PC-3 (cell line): ENCODE measurements at places on chromosomes 2 and 18. TPM values are rescaled to one million over a fixed set of nuclear protein-coding genes. Genes with fewer than 3 reads are reported as not detected.

DNA sequence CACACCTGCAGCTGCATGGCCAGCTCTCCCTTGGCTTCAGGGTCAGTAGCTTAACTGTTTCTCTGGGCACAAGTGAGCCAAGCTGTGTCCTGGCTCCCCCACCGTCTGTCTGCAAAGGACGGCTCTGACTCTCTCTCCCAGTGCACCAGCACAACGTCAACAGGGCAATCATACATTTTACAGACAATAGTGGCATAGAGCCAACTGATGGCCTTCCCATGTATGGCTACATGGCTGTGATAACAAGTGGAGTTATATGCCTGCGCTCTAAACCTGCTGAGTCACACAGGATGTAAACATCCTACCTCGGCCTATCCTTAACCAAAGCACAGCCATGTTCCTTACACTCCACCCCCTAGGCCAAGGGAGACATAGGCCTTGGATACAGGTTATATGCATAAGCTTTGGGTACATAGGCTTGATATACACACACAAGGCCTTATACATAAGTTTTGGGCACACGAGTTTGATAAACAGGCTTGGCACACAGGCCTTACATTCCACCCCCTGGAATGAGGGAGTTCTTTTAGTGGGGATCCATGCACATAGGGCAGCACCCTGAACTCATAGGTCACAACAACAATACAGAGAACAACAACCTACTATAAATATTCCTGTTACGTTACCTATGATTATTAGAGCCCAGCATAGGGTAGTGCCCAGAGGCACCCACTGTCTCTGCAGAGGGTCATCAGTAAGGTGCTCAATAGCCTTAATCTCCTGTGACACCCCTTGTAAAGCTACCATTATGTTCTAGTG, 17.7 kb downstream of the PHOSPHO2 start:
- peak; percentile 20 for DNase-seq
- H3K36me3 ChIP-seq = no peaks in the 10 kb centered on the region
- H3K4me3 ChIP-seq = no peak overlapping the region
- no peak overlapping the region for H3K27ac ChIP-seq
- H3K27me3 ChIP-seq = no peaks in the 10 kb centered on the region

GRCh38 chr2:171260471-171261424, 100.1 kb upstream of the TLK1 start:
- peaks cover 8% of the 10 kb centered on the region; the same call in 1 of the 2 replicates for H3K4me1 ChIP-seq
- peak; percentile 12 for DNase-seq
- no peaks in the 10 kb centered on the region for H3K36me3 ChIP-seq
- no peak overlapping the region for H3K27ac ChIP-seq

GRCh38 chr18:22637787-22638186, 220.1 kb upstream of the CTAGE1 start:
- no peak overlapping the region for H3K4me3 ChIP-seq
- H3K27me3 ChIP-seq = no peaks in the 10 kb centered on the region
- H3K4me1 ChIP-seq = peaks cover 31% of the 10 kb centered on the region
- no peaks in the 10 kb centered on the region for H3K36me3 ChIP-seq
- DNase-seq = peak; percentile 78

GRCh38 chr2:72236445-72237067, 88.9 kb upstream of the CYP26B1 start:
- H3K4me3 ChIP-seq = no peak overlapping the region
- no peaks in the 10 kb centered on the region for H3K27me3 ChIP-seq
- peak; percentile 80 for DNase-seq
- no peak overlapping the region for H3K27ac ChIP-seq

The TWSG1 gene
- total RNA-seq = 30.1 and 32.8 TPM in 2 replicates
